ENCODE measurements at places on chromosomes 16 and 17.

- no peak for DNase-seq
Measured at GRCh38 chr16:63943566-63943965, 1178.3 kb downstream of the CDH11 start.

DNA sequence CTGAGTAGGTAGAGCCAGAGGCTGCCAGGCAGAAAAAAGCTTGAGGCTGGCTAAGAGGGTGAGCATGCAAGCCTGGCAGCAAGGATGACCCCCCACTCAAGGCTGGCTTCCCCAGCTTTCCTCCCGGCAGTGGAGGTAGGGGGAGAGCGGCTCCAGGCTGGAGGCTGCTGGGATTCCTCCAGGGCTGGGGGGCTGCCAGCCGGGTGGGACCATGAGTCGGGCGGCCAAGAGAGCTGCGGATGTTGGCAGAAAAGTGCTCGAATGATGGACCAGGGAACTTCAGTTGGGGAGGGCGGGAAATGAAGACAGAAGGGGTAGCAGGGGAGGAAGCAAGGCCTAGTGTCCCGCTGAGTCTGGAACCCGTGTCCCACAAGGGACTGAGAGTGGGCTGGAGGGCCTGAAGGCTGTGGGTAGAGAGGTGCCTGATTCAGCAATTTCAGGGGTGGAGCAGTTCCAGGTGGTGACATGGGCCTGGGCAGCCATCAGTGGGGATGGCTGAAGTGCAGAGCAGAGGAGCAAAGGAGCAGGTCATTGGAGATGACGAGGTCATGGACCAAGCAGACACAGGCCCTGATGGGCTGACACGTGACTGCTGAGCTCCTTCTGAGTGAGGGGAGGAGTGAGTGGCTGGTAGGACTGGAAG lies 20.3 kb downstream of the HSD11B2 start:
- no peak for DNase-seq

GRCh38 chr16:22638393-22639206 lies 127.9 kb downstream of the NPIPB5 start:
- no peak for DNase-seq

- no peak for DNase-seq
Measured at GRCh38 chr17:72972263-72972951, 120.1 kb downstream of the SLC39A11 start.

DNA sequence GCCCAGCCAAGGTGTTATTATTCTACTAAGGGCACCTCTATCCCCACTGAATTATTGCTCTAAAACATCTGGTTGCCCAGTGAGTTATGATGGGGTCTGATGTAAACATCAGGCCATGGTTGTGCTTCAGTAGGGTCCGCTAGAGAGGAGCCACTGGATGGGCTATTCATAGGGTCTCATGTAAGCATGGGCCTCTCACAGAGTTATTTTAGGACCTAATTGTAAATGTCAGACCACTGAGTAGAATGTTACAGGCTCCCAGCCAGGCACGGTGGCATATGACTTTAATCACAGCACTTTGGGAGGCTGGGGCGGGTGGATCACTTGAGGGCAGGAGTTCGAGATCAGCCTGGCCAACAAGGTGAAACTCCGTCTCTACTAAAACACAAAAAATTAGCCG lies 5.3 kb downstream of the RAPGEFL1 start:
- no peak for DNase-seq

DNA sequence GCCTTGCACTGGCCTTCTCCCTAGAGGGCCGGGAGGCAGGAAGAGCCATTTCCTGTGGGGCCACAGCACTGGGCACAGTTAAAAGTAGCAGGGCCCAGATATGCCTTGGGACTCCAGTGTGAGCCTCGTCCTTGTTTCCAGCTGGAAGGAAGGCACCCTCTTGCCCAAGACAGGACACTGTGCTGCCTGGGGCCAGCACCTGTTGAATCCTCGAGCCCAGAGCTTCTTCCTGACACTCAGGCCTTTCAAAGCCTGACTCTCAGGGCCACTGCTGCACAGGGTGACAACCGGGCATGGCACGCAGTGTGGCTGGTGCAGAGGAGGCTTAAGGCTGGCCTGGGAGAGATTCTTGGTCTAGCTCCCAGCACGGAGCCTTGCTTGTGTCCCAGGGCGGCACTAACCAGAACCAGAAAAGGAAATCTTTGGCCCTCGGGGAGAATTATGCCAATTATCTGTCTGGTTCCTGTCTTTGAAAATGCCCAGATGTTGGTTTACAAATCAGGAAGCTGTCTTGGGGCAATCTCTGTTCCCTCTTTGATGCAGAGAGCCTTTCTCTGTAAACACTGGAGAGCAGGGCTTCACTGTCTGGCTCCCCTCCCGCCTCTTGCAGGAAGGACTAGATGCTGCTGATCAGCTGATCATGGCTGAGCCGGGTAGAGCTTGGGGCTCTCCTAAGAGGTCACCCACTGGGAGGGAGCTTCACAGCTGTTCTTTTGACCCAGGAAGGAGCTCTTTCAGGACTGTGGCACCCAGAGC lies 11.1 kb downstream of the LDHD start:
- DNase-seq: no peak

GRCh38 chr17:72150632-72151460 lies 30.0 kb downstream of the SOX9 start:
- DNase-seq: no peak

DNA sequence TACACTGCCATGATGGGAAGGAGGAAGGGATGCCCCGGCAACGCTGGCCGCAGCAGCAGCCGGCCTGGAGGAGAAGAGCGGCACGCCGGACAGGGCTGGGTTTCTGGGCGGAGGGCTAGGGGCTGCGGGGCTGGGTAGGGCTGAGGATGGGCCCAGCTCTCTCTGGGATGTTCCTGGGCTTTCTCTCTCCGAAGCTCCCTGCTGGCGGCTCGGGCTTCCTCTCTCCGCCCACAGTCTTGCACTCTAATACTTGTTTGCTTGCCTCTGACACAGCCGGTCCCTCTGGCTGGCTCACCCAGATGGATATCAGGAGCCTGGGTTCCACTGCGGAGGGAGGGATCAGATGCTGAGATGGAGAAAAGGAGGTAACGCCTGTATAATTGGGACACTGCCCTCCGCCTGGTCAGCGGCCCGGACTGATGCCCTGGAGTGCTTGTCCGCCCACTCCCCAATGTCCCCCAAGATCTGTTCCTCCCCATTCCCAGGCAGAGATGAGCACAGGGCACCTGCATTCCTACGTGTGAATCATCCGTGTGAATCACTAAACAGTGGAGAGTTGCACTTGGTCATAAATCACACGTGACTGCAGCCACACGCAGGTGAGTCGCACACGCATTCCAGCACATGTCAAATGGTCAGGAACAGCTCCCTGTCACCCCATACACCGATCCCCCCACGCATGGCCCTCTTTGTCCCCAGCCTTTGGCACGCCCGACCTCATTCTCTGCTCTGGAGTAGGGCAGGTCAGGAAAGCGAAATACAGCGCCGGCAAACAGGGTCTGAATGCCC lies at the start of gene ALOXE3:
Gene ALOXE3 (minus strand): TSS at position 535 of the 789 bp plus-strand sequence. CDS start 524 bp downstream, at position 11.
- peak; percentile 95 for DNase-seq

DNA sequence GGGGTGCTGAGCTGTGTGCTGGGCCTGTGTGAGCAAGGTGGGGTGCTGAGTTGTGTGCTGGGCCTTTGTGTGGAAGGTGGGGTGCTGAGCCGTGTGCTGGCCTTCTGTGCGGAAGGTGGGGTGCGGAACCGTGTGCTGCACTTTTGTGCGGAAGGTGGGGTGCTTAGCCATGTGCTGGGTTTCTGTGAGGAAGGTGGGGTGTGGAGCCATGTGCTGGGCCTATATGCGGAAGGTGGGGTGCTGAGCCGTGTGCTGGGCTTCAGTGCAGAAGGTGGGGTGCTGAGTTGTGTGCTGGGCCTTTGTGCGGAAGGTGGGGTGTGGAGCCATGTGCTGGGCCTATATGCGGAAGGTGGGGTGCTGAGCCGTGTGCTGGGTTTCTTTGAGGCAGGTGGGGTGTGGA lies 555.4 kb upstream of the EEF2KMT start:
- DNase-seq: no peak

DNA sequence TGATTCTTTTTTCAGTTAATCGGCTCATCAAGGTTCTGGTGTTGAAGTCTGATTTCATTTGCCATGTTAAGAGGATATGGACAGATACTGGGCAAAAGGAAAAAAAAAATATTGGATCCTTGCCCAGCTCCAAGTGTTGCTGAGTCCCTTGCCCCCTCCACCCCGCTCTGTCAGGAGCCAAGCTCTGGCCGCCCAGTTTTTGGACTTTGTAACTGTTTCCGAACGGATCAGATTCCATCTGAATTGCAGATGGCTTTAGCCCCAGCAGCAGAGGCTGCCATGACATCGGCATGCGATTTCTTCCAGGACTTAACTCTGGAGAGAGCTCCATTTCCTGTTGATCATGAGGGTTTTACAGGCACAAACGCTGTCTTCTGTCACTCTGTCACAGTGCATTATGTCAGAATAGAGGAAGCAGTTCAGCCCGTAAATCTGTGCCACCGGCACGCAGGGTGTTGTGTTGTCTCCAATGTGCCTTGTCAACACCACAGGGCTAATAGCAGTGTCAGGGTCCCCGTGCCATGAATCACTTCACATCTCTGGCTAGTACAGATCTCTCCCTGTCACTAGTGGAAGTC lies 615.6 kb downstream of the MAF start:
- no peak for DNase-seq

- DNase-seq: peak; percentile 54
Measured at GRCh38 chr17:63035271-63035670, 69.2 kb downstream of the TANC2 start.

- peak; percentile 32 for DNase-seq
Measured at GRCh38 chr17:28533091-28533807, 19.2 kb downstream of the UNC119 start.

DNA sequence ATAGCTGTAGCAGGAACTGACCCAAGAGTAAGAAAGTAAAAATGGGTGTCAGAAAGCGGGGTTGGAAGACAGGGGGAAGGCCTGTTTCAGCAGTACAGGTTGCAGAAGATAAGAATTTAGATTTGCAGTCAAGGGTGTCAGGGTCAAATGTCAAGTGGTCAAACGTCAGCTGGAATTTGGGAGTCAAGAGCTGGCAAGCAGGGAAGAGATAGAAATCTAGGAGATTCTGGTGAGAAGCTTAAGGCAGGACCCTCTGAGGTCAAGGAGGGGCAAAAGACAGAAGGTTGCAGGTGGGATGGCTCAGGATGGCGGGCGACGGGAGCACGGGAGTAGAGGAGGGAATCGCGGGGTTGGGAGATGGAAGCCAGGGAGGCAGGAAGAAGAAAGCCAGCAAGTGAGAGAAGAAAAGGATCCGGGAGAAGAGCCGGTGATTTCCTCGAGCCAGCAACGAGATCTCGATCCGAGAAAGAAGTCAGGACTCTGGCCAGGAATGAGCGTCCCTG lies 335 bp downstream of the SLC25A35 start:
- DNase-seq: no peak

- DNase-seq: peak; percentile 91
Measured at GRCh38 chr16:88924834-88925539, 52.0 kb downstream of the CBFA2T3 start.

GRCh38 chr16:19119564-19119963 lies 5.8 kb downstream of the ITPRIPL2 start:
- DNase-seq: peak; percentile 36

GRCh38 chr17:79400989-79401703 lies 209.7 kb downstream of the RBFOX3 start:
- DNase-seq: peak; percentile 56

GRCh38 chr16:23642246-23642774 lies 1.0 kb downstream of the DCTN5 start:
- DNase-seq: no peak

DNA sequence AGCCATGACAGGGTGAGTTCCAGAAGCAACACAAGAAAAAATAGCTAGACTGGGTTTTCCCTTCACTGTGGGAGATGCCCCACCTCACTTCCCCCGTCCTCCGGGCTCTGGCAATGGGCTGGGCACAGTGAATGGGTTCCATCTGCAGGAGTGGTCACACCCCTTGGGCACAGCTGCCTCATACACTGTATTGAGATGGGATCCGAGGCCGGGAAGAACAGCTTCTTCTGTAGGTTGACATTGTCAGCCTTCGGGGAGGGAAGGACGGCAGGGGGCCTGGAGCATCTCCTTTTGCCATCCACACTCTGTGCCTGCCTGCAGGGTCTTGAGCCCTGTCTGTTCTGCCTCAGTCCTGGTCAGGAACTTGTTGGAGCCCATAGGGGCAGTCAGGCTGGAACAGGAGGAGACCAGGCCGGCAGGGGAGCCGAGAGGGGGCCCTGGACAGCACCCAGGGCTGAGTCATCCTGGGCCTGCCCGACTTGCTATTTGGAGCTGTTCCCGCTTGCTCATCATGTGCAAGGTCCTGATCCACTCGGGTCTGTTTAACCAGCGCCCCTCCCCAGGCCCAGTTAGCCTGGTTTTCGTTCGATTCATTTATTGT lies 286.7 kb downstream of the SEC14L1 start:
- DNase-seq: peak; percentile 72

DNA sequence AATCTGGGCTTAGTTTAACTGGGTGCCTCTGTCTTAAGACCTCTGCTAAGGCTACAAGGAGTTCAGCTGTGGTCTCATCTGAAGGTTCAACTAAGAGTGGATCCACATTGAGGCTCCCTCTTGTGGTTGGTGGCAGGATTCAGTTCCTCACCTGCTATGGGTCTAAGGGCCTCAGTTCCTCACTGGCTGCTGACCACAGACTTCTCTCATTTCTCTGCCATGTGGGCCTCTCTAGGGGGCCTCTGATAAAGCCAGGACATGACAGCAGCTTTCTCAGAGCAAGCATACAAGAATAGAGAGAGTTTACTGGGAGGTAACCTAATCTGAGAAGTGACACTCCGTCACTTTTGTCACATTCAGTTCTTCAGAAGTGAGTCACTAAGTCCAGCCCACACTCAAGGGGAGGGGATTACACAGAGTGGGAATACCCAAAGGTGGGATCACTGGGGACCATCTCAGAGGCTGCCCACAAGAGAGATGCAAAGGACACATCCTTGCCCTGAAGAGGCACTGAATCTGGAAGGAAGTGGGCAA lies 19.2 kb upstream of the ABAT start:
- peak; percentile 33 for DNase-seq

DNA sequence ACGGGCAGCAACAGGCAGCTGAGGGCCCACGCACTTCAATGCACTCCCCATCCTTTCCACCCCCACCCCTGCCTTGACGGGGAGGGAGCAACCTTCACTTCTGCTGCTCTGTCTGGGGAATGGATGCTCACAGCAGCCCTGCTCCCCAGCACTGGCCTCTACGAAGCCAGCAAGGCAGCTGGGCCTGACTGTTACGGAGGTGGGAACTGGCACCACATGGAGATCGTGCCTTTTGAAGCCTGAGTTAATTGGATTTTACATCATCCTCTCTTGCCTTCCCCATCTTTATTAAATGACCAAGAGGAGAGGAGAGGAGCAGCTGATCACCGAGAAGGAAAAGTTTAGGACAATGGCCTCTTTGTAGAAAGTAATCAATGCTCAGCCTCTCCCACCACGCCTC lies 187.0 kb upstream of the RPL38 start:
- DNase-seq: no peak
